ENCODE measurements at places on chromosomes 1 and 21.

DNA sequence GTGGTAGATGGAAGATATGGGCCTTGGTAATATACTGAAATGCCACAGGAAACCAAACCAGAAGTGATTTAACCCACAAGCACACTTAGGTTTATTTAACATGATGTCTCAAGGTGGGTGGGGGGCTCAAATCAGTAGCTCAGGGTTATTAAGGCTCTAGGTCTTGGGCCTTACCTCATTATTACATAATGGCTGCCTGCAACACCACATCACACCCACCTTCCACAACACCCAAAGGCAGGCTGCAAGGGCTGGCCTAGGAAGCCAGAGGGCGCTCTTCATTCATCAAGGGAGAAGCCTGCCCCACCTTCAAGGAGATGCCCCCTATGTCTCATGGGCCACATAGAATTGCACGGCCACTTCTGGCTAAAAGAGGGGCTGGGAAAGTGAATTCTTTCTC lies 6.0 kb downstream of the TFF1 start:
- DNase-seq: no peak

DNA sequence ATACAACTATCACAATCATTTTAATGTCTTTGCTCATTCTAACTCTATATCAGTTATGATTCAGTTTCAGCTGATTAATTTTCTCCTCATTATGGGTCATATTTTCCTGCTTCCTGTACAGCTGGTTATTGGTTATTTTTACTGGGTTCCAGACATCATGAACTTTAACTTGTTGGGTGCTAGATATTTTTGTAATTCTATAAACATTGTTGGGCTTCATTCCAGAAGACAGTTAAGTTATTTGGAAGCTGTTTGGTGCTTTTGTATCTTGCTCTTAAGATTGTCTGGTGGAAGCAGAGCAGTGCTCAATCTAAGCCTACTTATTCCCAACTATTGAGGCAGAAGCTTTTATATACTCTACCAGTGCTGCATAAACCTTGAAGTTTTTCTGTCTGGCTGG lies 34.4 kb upstream of the HFM1 start:
- DNase-seq: no peak

DNA sequence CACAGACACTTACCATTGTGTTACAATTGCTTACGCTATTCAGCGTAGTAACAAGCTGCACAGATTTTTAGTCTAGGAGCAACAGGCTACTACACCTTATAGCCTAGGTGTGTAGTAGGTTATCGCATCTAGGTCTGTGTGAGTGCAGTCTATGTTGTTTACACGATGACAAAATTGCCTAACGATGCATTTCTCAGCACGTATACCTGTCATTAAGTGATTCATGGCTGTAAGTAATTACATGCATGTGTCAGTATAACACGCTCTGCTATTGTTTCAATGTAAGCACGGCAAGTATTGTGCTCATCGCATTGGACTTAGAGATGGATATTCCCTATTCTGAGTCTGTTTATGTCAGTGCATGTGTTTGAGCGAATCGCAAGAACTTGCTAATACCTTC lies 15.7 kb upstream of the ZBTB18 start:
- no peak for DNase-seq

DNA sequence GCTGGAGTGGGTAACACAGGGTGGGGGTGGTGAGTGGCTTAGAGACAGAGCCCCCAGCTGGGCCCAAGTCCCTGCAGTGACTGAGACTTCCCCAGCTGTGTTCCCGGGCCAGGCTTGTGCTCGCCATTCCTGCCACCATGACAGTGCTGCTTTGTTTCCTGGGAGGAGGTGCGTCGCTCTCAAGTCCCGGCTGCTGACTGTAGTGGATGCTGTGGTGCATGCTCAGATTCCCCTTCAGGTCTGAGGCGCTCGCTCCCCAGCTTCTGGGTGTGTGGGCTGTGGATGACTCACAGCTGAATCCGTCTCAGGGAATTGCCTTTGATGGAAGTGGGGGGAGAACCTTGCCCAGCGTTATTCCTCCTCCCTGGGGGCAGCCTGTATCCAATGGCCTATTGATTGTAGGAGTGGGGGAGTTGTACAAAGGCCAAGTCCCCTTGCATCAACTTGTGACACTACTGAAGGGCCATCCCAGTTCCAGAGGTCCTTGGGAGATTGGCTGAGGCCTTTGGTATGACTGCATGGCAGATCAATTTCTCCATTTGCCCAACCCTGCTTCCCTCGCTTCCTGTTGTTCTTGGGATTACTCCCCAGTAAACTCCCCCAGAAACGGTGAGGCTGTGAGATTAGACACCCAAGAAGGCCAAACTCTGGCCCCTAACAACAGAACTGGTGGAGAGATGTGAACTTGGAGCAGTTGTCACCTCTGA lies 17.8 kb upstream of the POU3F1 start:
- no peak for DNase-seq

DNA sequence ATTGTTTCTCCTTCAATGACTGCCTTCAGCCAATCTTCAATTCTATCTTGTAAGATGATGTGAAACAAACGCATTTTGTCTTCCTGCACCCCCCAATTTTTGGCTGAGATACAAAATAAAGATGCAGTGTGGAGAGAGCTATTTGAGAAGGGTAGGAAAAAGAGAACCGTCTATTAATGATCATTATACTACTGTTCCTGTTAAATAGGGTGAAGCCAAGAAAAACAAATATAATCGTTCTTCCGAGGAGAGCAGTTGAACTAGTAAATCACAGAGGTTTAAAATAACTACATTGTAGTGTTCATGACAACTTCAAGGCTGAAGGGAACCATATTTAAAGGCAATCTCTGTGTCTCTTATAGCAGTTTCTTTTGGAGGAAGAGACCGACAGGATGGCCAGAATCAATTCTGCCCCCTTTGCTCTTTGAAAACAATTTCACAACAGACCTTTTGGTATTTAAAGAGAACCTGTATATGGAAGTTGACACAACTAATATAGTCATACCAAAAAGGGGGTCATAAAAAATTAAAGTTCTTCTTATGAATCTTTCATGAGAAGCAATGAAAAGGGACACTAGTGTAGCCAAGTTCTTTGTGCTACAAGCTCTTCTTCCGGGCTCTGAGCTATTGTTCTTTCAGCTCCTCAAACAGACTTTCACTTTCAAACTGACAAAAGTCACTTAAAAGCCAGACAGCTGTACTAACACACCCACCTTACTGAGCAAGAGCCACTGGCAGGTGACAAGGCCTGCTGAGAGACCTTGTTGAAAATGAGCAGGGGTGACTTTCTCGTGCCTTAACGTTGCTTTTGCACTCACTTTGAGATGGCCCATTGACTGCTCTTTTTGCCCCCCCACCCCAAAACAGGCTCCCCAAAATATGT lies 30.9 kb downstream of the PROX1 start:
- DNase-seq: no peak

- no peak for DNase-seq
Measured at GRCh38 chr1:107941531-107941930, 23.4 kb downstream of the VAV3 start.

GRCh38 chr1:167669209-167670124 lies 39.4 kb downstream of the RCSD1 start:
- DNase-seq: no peak

DNA sequence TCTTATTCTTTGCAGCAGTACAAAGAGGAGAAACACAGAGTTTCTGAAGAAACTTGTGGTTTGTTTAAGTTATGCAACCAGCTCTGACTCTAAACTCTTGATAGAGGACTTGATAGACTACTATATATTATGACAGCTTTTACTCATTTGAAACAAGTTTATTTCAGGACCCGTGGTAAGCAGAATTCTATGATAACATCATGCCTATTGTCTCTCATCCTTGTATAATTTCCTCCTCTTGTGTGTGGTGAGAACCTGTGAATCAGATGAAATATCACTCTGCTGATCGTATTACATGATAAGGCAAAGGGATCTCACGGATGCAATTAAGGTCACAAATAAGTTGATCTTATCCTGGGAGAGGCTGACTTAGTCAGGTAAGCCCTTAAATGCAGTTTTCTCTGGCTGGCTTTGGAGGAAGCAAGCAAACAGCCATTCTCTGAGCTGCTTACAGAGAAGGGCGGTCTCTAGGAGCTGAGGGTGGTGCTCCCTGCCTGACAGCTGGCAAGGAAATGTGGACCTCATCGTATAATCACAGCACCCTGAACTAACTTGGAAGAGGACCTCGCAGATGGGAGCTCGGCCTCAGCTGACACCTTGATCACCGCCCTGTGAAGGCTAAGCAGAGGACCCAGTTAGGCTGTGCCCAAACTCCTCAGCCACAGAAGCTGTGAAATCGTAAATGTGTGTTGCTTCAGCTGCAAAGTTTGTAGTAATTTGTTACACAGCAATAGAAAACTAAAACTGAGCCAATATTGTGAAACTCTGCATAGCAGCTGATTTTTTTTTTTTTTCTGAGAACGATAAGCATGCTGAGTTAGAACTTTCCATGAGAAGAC lies 151.1 kb upstream of the DPT start:
- no peak for DNase-seq

Data from mesothelial cell of epicardium (in vitro differentiated cells).